ENCODE measurements at places on chromosomes 1 and 21.

DNA sequence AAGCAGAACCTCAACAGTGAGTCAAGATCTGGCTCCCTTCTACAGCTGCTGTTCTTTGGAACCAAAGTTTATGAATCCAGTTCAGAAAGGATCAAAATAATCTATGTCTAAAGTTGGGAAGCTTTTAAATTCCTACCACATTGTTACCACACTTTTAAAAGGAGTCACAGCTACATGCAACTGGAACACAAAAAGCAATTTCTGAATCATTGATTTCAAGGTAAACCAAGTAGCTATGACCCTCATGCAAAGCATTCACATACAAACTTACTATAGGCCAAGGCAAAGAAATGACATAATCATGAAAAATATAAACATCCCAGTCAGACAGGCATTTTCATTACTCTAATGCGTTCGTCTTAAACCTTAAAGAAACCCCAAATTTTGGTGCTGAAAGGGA lies 3.5 kb downstream of the SIPA1L2 start:
- DNase-seq: no peak

DNA sequence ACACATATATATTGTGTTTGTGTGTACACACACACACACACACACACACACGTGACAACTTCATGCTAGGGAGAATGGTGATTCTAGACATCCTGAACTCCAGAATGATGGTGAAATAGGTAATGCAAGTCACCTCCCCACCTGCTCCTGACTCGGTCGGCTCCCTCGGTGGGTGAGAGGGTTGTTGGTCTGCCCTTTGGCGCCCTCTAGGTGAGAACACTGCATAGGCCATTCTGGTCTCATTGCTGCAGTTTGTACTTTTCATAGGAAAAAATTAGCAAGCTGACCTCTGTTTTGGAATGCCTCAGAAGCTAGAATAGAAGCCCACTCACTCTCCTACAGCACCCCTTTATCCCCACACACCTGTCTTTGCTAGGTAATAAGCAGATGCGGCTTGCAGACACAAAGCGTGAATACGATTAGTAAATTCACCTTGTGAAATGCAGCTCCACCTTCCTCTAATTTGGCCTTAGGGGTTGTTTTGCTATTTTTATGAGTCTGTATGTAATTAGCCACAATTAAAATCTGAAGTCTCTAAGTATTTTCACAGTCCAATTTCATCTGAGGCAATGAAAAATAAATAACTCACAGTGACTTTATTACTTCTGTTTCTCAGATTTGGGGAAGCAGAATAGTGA lies 130.0 kb upstream of the KCNJ15 start:
- DNase-seq: peak; percentile 3

- DNase-seq: no peak
Measured at GRCh38 chr1:66729119-66729518, 23.1 kb upstream of the DYNLT5 start.

- DNase-seq: no peak
Measured at GRCh38 chr1:44802306-44803061, 2.3 kb downstream of the PLK3 start.

- no peak for DNase-seq
Measured at GRCh38 chr1:179124873-179125272, 43.0 kb downstream of the TOR3A start.

- no peak for DNase-seq
Measured at GRCh38 chr1:51236531-51237350, 668 bp downstream of the RNF11 start.

GRCh38 chr1:231705806-231706760 lies 79.5 kb downstream of the DISC1 start:
- no peak for DNase-seq

DNA sequence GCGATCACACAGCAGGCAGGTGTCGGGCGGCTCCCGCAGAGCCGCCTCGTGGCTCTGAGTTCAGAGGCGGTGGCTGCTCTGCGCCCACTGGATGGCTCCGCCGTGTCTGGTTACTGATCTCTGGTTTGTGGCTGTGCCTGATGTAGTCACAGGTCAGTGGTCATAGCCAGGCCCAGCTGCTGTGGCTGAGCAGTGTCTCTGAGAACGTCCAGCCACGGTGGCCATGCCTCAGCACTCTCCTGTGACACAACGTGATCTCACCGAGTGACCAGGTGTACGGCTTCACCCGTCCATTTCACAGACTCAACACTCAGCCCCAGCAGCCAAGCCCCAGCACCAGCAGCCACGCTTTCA lies 61.2 kb downstream of the KCNN3 start:
- DNase-seq: no peak

DNA sequence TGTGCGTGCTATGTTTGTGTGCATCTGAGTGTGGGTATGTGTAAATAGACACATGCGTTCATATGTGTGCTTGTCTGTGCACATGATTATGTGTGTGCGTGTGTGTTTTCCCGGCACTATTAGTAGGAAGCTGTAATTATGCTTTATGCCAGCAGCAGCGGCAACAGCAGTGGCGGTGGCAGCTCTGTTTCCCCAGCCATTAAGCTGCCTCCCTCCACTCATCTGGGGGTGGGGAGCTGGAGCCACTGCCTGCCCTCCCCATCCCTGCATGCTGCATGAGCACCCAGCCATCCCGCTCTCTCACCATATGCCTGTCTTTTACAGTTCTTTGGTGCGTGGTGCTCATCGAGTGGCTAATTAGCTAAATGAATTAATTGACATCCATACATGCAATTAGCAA lies 30.5 kb upstream of the ACOT11 start:
- DNase-seq: no peak

GRCh38 chr1:180594723-180595122 lies 36.0 kb downstream of the OVAAL start:
- DNase-seq: no peak

DNA sequence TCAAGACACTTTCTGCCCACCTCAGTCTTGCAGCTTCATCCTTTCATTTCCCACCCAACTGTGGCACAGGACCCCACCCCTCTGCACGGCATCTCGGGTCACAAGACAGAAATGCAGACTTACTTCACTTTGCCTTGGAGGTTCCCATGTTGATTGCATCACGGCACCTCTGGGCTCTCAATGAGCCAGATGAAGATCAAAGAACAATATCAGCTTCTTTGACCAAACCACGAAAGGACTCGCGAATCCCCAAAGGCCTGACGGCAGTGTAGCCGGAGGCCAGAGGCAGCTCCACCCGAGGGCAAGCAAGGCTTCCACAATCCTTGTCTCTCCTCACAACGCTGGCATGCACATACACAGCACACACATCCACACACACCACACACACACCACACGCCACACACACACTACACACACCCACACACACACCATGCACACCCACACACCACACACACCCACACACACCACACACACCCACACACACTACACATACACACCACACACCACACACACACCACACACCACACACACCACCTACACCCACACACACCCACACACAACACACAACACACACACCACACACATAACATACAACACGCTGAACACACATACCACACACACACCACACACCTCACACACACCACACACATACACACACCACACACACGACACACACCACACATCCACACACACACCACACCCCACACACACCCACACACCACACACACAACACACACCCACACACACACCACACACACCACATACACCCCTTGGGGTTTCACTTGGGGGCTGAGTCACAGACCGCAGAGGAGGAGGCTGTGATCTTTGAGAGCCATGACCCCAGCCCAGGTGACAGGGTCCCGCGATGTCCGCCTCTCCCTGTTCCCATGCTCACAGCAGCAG lies 35.8 kb downstream of the UBASH3A start:
- DNase-seq: no peak

DNA sequence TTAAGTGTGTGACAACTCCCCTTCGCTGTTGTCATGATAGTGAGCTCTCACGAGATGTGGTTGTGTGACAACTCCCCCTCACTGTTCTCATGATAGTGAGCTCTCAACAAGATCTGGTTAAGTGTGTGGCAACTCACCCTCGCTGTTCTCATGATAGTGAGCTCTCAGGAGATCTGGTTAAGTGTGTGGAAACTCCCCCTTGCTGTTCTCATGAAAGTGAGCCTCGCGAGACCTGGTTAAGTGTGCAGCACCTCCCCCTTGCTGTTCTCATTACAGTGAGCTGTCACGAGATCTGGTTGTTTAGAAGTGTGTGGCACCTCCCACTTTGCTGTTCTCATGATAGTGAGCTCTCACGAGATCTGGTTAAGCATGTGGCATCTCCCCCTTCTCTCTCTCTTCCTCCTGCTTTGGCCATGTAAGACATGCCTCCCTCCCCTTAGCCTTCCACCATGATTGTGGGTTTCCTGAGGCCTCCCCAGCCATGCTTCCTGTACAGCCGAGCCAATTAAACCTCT lies 25.1 kb upstream of the LSS start:
- DNase-seq: no peak

- DNase-seq: peak; percentile 94
Measured at GRCh38 chr1:170623171-170623570, 40.8 kb upstream of the PRRX1 start.

DNA sequence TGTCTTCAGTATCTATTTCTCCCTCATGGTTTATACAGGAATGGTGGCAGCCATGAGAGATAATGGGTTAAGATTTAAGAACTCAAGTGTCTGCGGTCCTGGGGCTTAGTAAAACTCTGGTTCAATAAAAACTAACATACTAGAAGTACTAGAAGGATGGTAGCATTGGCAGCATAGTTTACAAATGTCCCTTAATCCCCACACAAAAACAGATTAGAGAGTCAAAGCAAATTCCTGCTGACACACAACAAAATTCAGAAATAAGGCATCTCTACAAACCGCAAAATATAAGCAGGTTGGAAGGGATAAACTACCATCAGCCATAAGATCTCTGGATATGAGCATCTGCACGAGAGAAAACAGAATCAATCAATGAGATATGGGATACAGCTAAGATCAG lies 234.4 kb downstream of the RERE start:
- DNase-seq: no peak

GRCh38 chr1:3515774-3516480 lies 61.5 kb downstream of the ARHGEF16 start:
- no peak for DNase-seq

DNA sequence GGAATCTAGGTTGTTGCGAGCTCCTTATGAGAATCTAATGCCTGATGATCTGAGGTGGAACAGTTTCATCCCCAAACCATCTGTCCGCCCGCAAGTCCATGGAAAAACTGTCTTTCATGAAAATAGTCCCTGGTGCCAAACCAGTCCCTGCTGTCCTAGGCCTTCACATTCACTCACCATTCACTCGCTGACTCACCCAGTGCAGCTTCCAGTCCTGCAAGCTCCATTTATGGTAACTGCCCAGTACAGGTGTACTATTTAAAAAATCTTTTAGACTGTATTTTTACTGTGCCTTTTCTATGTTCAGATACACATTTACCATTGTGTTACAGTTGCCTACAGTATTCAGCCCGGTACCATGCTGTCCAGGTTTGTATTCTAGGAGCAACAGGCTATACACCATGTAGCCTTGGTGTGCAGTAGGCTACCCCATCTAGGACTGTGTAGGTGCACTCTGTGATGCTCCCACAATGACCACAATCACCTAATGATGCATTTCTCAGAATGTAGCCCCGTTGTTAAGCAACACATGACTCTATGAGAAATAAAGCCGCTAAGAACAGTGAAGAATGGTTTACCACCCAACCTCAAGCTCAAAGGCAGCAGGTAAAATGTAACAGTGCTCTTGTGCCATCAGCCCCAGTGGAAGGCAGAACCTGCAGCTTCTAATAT lies 2.4 kb downstream of the ECHDC2 start:
- no peak for DNase-seq

GRCh38 chr1:201317551-201317950 lies 34.2 kb downstream of the PKP1 start:
- no peak for DNase-seq

DNA sequence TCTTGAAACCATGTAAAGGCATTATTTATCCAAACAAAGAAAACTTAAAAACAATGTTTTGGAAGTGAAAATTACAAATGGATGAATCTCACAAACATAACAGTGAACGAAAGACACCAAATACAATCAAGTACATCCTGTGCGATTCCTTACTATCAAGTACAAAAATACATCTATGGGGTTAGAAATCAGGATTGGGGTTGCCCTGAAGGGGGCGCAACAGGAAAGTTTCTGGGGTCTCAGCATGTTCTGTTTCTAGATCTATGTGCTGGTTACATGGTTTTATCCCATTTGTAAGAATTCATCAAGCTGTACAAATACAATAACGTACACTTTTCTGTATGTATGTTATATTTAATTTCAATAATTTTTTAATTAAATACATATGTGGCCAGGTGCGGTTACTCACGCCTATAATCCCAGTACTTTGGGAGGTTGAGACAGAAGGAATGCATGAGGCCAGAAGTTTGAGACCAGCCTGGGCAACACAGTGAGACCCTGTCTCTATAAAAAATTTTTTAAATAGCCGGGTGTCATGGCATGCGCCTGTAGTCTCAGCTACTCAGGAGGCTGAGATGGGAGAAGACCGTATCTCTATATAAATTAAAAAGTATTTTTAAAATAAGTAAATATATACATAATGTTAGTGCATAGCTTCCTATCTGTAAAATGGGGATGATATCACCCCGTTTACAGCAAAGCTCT lies 121.5 kb upstream of the SOD1 start:
- no peak for DNase-seq

DNA sequence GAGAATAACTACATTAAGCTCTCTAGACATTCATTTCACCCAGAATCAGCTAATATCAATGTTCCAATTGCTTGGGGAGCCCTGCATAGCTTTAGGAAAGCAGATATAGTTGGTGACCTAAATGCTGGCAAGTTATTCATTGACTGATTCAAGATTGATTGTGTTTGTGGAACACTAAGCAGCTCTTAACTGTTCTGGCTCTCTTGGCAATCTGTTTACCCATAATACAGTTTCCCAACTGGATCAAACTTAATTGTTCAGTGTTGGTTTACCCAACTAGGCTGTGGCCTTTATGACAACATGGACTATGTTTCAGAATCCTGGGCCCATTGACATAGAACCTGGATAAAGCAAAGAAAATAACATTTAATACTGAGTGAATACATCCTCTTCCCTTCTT lies 83.7 kb downstream of the NRDC start:
- no peak for DNase-seq

- no peak for DNase-seq
Measured at GRCh38 chr1:191074881-191075280, 597.2 kb upstream of the BRINP3 start.

- DNase-seq: peak; percentile 93
Measured at GRCh38 chr1:234962340-234962989, 166.2 kb downstream of the TOMM20 start.

DNA sequence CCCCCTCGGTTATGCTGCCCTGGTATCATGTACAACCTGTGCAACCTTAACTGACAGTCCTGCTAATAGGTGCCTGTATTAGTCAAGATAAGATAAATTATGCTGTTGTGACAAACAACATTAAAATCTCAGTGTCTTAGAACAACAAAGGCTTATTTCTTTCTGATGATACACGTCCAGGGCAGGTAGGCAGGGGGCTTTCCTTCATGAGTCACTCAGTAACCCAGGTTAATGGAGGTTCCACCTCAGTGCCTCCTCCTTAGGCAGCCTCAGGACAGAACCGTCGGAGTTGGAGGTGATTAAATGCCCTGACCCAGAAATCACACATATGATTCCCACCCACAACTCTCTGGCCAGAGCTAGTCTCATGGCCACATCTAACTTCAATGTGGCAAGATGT lies 94.6 kb upstream of the CASZ1 start:
- no peak for DNase-seq

- no peak for DNase-seq
Measured at GRCh38 chr1:54362881-54363340, 43.3 kb downstream of the SSBP3 start.

Measured in HS-5 (cell line).